Fibroblast of villous mesenchyme (primary cell): ENCODE measurements at places on chromosomes 4 and X. TPM values are rescaled to one million over a fixed set of nuclear protein-coding genes. Genes with fewer than 3 reads are reported as not detected.
A peak's percentile ranks its signal among the peaks of the same experiment; 100 is the strongest.

Gene AFM
- not detected in 2 replicates for total RNA-seq

- DNase-seq: no peak
These were observed 428.2 kb downstream of the TLL1 start for GRCh38 chr4:166301266-166301665.

GRCh38 chr4:8917321-8917811, 45.7 kb upstream of the HMX1 start:
- no peak for DNase-seq

Gene HSPA4L
- 2.3 and 6.5 TPM in 2 replicates for total RNA-seq

- DNase-seq: no peak
These were observed 5.2 kb upstream of the IGBP1 start for GRCh38 chrX:70128071-70128470.

Gene STOX2
- 0.43 and 0.97 TPM in 2 replicates for total RNA-seq

DNA sequence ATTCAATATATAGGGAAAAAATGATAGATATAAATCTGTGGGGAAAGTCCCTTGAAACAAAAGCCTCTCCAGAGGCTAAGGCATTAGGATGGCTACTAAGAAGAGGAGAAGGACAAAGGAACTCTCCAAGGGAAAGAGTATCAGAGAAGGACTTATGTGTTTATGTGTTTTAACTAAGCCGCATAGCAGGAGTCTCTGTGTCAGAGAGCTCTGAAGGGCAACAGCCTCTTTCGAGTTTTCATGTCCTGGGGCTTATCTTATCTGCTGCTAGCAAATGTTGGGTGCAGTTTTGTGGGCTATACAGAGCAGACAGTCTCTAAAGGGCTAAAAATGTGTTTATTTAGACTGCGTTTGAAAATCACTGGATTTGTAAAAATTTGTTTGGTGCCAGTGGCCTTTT, 1145.6 kb upstream of the DIAPH2 start:
- no peak for DNase-seq

DNA sequence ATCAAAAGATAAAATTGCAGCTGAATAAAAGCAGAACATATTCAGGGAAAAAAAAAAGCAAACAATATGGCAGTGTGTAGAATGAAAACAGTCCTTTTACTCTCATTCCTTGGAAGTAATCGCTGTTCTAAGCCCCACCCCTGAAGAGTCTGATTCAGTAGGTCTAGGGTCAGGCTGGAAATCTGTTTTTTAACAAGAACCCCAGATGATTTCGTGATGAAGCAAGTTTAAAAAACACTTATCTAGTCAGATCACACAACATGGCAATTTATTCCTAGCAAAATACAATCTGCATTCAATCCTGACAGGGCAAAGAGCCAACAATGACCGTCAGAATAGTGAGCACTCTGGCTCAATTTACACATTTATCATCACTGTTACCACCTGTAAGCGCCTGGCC, 16.1 kb downstream of the FAM120C start:
- DNase-seq: peak; percentile 38

Gene MAGEC3
- not detected in 2 replicates for total RNA-seq

Gene PDGFRA
- total RNA-seq: 208 and 295 TPM in 2 replicates

DNA sequence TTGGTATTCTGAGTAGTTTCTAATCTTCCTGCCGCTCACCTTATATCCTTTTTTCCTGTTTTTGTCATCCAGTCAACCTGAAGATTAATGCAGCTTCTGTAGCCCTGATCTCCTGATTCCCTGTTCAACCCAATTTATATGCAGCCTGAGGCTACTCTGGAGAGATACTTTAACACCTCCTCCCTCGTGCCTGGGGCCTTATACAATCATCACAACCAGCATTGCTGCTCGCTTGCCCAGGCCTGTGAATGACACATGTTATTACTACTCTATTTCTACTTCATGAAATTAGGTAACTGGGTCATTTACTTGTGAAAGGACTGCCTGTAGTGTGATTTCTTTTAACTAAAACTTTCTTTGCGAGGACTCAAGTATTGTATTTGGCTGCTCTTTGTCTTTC, 33.7 kb upstream of the WDR17 start:
- DNase-seq: no peak

DNA sequence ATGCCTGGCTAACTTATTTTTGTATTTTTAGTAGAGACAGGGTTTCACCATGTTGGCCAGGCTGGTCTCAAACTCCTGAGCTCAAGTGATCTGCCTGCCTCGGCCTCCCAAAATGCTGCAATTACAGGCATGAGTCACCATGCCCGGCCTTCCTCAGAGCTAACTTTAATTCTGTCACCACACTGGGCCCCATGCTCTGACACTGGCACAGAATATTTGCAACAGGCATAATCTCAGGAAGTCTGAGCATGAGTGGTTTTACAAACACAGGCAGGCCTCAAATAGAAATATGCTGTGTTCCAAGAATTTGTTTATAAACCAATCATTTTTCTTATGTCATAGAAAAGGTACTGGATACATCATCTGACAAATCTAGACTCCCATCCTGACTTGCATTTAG, 32.7 kb upstream of the FAM9C start:
- DNase-seq: no peak
